NCI-H1417 treated with DMSO at 0.1 percent for 48 hours (cell line): ENCODE measurements at places on chromosomes 6 and 20.

DNA sequence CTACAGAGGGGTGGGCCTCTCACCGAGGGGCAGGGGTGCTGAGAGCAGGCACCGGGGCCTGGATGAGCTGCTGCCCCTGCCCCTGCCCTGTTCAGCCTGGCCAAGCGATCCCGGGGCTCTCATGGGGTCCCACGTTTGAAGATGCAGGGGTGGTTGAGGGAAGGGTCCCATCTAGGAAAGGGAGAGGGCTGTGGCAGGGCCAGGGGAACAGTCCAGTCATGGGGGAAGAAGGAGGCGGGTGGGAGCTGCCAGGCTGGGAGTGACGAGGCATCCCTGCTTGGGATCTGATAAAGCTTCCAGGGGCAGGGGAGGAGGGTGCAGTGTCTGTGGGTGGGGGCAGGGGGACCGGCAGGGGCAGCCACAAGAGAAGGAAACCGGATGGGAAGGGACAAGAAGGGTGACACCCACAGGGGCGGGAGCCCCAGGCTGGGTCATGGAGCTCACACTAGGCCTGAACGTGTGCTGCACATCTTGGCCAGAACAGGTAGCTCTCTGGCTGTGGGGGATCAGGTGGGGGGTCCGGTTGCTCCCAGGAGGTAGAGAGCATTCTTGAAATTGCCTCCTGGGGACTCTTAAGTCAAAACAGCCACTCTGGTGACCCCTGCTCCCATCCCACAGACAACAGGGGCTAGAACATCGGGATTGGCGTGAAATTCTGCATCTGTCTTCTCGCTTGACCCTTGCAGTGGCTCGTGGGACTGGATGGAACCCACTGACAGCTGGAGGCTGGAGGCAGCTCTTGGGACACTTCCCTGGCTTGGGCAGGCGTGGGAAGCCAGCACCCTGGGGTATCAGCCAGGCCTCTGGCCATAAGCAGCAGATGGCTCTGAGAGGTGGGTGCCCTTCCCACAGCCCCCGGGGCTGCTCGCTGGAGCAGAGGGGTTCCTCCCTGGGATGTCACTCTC is 58.0 kb upstream of the GATA5 start:
- no peak for DNase-seq

DNA sequence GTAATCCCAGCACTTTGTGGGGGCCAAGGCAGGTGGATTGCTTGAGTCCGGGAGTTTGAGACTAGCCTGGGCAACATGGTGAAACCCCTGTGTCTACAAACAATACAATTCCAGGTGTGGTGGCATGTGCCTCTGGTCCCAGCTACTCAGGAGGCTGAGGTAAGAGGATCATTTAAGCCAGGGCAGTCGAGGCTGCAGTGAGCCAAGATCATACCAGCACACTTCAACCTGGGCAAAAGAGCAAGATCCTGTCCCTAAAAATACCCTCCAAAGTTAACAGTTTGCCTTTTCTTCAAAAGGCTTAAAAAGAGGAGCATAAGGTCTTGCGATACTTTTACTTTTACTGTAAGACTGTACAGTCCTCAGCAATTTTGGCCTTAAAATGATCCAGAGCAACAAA is 10.7 kb upstream of the SPTLC3 start:
- DNase-seq = no peak

- no peak for DNase-seq
Measured at GRCh38 chr20:38134427-38135270, 30.4 kb downstream of the TGM2 start.

- DNase-seq = no peak
Measured at GRCh38 chr6:121549736-121550135, 114.3 kb downstream of the GJA1 start.

DNA sequence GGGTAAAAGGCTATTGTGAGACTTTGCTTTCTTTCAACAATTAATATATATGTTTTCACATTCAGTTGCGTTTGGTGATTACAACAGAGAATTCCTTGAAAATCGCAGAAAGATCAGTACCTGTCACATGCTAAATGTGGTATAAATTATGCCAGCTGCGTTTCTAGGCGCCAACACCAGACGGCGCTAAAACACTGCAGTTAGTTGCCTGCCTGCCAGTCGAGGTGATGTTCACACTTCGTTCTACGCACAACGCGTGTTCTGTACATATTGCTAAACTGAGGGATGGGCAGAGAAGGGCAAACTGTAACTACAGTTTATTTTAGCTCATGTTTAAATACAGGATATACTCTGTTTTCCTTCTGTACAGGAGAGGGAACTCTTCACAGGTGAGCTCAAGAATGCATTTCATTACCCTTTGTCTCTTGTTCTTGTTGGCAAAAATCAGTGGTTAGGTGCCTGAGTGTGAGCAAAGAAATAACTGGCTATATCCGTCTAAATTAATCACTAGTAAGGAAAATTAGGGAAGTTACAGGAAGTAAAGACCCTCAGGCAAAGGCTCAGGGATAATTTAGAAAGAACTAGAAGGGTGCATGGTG is 100.1 kb upstream of the RGS17 start:
- DNase-seq = no peak

DNA sequence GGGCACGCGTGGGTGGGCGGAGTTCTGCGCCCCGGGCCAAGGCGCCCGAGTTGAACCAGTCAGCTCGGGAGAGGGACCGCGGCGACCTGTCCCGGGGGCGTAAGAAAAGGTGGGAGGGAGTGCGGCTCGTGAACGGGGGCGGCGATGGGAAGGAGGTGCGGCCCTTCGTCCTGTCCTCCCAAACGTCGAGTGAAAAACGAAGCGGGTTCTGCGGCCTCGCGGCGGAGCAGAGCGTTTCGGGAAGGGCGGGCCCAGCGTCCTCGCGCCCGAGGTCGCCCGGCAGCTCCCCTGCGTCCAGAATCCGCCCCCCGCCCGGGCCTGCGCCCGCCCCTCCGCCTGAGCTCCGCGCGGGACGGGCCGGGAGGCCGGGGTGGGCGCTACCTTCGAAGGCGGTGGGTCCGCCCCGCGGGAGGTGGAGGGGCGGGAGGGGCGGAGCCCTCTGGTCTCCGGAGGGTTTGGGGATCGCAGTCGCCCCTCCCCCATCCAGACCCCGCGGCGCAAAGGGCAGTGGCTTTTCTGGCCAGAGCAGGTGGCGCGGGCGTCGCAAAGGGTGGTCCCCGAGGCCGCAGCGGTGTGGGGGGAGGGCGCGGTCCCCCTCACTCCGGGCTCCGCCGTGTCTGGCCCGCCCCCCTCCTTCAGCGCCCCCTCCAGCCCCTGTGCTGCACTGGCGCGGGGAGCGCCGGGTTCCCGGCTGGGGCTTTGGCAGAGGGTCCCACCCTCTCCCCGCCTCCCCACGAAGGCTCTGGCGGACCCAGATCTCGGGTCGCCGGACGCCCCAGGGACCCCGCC is 838 bp downstream of the STMN3 start:
- DNase-seq = no peak

- no peak for DNase-seq
Measured at GRCh38 chr6:17220040-17220910, 60.9 kb upstream of the RBM24 start.

- DNase-seq = no peak
Measured at GRCh38 chr6:4582506-4583417, 193.4 kb upstream of the CDYL start.

DNA sequence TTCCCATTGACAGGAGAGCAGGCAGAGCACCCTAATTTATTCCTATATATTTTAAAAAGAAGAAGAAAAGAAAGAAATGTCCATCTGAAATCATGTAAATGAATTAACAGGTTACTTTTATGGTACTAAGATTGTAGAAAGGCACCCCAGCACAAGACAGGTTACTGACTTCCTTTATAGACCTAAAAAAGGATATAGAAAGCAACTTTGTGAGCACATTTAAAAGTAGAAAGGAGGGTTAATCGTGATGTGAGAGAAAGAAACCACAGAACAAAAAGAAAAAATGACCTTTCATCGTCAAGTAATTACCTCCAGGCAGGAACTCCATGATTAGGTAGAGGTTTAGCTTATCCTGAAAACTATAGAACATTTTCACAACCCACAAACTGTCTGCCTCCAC is 29.9 kb downstream of the STK38 start:
- DNase-seq = no peak

DNA sequence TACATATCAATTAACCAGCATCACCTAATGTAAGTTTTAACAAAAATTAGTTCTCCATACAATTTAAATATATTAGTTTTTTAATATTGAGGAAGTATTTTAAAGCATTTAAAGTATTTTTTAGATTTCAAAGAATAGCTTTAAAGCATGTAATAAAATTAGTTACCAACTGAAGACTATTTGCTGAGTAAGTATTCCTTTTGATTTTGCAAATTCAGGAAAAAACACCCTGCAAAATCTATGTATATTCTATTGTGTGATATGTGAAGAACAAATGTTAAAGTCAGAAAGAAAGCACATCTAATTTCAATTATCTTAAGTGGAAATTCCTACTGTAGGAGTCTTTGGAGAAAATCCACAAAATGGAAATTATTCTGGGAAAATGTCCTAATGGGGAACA is 107.3 kb downstream of the COL21A1 start:
- no peak for DNase-seq

DNA sequence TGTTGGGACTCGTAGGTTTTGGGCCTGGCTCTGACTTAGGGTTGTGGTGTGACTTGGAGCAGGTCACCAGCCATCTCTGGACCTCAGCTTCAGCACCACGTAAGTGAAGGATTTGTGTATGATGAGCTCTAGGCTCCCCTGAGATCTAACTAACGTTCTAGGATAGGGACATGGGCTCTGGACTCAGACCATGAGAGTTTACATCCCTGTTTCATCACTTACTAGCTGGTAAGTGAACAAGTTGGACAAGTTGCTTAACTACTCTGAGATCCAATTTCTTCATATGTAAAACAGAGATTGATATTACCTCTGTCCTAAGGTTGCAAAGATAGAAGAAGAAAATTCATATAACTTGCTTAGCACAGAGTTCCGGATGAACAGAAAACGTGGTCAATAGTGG is 20.3 kb upstream of the PNPLA1 start:
- DNase-seq = no peak

DNA sequence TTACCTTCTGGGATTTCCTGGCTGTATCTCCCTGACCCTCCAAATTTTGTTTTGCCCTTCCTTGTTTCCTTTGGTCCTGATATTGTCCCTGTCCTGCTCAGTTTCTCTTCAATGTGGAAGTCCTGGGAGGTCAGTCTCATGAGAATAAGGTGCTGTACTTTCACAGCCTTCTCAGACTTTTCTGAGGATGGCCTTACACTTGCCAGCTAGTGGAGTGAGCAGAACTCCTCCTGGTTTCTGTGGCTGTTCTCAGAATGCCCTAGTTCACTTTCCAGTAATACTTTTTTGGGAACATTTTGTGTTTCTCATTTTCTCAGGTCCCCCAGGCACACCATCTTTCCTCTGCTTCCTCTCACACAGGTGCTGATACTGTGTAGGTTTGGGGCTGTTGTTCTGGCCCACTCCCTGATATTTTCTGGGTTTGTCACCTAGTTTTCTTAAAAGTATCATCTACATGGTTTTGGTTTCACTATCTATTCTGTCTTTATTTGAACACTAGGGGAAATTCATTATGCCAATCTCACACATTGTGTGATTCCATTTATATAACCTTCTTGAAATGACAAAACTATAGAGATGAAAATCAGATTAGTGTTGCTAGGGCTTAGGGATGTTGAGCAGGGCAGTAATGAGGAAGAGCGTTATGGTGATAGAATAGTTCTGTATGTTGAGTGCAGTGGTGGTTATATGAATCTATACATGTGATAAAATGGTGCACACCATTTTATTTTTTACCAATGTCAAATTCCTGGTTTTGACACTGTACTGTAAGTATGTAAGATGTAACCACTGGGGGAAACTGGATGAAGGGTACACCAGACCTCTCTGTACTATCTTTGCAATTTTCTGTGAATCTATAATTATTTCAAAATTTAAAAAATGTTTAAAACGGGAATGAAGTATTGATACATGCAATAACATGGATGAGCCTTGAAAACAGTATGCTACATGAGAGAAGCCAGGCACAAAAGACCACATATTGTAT is 27.2 kb upstream of the BRPF3 start:
- DNase-seq = no peak

DNA sequence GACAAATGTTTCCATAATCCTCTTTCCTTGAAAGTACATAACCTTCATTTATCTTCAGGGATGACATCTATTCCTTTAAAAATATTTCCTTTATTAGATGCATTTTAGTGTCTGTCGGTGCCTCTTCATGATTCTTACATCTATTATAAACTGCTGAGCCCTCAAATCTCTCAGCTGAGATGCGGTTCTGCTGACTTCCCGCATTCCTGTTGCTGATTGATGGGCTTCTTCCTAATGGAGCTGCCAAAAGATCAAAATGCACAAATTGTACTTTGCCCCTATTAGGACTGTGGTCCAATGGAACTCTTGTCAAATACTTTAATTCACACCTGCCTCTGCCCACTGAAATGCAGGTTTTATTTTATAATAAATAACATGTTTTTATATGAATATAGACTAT is 78.7 kb upstream of the SAMD5 start:
- DNase-seq = no peak

GRCh38 chr20:49896204-49896603 is 19.1 kb downstream of the SPATA2 start:
- no peak for DNase-seq

GRCh38 chr6:157989541-157990289 is 8.1 kb downstream of the SYNJ2 start:
- no peak for DNase-seq

- DNase-seq = no peak
Measured at GRCh38 chr6:137323860-137324259, 104.7 kb upstream of the IFNGR1 start.

DNA sequence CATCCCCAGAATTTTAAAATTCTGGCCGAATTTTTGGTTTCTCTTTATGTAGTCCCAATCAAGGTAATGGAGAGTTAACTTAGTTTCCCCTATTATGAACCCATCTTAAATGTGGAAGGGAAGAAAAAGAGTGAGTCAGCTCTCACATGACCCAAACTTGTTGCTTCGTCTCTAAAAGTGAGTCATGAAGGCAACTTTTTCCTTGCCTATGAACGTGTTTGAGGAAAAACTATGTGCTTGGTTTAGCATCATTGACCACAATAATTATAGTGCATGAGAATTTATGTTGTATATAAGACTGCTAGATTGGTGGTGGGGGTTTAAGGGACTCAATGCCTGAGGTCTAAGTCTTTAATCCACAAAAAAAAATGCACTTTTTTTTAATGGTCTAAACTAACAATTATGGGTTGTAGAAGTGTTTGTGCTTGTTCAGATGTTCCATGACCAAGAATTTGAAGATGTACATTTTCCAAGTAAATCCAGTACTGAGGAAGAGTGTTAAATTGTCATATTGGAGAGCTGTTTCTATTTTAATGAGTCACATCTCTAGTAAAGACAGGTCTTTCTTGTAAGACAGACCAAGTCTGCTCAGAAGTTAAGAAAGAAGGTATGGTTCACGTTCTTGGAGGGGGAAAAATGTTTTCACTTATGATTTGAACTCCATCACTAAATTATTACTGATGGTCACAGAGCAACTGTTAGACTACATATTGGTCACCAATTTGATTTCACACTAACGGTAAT is 409.9 kb upstream of the MARCKS start:
- DNase-seq = no peak

DNA sequence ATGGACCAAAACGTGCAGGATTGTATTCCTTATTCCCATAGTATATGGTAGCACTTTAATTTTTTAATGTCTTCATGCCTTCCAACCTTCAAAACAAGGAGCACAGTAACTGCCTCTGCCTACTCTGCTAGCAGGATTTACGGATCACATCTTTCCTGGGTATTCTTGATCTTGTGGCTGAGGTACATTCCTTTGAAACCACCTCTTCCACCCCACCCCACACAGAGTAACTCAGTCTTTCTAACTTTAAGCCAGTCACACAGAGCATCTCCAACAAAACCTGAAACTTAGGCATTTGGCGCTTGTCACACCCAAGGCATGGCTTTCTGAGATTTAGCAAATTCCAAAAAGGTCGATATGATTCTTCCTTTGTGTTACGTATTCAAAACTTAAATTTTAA is 2.3 kb upstream of the ID4 start:
- DNase-seq = no peak
